CD4-positive, alpha-beta T cell treated with Interleukin-12 subunit alpha and Interleukin-12 subunit beta, for 1 hour (primary cell): ENCODE measurements at places on chromosomes 11 and 22.

GRCh38 chr22:35911877-35912276 lies 116.7 kb downstream of the RBFOX2 start:
- no peak for DNase-seq

DNA sequence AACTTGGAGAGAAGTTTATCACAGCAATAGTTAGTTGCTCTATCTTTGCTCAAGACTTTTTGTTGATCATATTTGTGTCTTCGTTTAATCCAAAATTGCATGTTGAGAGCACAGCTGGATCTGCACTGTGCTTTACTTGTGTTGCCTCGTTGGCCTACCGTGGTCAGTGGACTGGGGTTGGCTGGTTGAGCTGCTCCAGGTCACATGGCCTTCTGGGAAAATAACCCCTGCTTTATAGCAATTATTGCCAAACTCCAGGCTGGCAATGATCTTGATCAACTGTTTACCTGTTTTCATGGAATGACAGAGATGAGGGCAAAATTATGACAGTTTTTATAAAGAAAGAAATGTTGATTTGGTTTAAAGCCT lies 5.7 kb upstream of the PLET1 start:
- no peak for DNase-seq

- no peak for DNase-seq
These were observed 6.8 kb upstream of the GGA1 start for GRCh38 chr22:37601540-37602442.

DNA sequence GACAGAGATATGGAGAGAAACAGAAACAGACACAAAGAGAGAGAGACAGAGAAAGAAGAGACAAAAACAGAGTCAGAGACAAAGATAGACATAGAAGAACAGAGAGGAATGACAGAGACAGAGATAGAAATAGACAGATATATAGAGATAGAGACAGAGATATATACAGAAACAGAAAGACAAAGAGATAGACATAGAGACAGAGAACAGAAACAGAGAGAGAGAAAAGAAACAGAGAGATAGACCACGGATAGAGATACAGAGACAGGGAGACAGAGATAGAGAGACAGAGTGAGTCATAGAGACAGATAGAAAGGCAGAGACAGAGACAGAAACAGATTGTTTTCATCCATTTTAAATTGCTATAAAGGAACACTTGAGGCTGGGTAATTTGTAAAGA lies 12.3 kb upstream of the MPEG1 start:
- no peak for DNase-seq

DNA sequence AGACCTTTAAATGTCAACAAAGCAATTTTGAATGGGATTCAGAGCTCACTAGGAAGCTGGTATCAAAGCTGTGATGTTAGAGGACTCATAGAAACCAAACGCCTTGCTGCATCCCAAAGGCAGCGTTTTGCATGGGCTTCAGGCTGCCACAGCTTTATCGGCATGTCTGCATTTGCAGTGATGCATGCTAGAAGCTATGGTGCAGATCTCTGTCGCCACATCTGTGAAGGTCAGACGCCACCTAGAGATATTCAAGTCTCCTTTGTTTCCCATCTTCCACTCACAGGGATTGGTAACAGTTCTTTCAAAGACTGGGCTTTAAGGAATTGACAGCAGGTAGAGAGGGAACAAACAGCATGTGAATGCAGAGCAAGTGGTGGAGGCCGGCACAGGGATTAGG lies 47.8 kb downstream of the NTM start:
- no peak for DNase-seq

DNA sequence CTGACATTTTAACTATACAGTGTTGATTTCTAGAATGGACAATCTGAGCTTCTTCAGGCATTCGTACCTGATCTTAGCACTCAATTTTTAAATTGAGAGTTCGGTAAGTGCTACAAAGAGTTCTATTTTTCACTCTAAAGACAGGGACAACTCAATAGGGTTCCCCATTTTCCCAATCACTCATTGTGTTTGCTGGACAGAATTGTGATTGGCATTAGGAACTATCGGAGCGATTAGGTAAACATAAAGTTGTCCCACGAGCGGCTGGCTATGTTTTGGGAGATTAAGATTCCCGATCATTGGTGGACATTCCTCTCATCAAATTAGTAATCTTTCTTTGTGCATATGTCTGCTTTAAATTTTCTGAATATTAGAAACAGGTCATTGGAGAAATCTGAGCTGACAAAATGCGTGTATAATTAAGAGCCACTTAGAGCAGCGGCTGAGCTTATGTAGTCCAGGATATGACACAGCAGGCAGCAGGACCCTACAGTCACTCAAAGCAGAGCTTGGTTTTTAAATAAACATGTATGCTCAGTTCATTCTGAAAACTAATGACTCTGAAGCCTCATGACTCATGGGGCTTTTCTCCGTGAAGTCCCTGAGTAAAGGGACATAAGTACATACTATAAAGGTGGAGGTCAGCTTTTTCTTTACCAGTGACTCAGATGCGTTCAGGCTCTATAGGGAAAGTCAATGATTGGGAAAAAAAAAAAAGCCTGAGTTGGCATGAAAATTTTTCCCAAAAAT lies 109.4 kb downstream of the GRIA4 start:
- DNase-seq: no peak

DNA sequence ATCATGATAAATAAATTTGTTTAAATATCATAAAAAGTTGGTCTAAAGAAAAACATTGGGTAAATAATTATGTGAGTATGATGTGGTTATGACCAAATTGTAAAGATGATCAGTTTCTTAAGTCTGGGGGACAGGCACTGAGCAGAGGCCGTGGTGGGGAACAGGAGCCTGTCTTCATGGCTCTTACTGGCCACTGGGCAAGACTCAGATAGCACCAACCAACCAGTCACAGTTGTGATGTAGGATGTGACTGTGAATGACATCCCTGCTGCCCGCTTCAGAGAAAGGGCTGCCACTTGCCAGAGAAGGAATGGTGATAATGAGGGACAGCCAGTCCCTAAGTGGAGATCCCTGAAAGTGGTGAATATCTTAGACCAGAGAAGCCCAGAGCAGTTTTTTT lies 7.0 kb downstream of the PTPRJ start:
- DNase-seq: no peak

GRCh38 chr11:34792814-34793258 lies 123.3 kb downstream of the APIP start:
- DNase-seq: no peak

- no peak for DNase-seq
These were observed 999 bp downstream of the TSKU start for GRCh38 chr11:76783896-76784813.

DNA sequence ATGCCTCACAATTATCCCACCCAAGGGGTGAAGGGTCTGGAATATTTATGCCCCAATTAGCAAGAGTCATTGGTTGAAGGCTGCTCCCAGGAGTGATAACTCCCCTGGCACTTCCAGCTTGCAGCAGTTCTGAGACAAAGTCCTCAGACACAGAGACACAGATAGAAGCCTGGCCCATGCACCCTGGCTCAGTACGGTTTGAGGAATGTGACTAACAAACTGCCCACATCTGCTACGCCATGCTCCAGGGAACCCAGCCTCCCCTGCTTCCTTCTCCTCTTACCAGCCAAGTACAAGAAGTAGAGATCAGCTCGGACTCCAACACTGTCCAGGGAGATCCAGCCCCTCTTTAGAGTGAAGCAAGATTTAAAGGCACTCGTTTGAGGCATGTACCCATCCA lies 48.5 kb upstream of the BMAL1 start:
- no peak for DNase-seq
